Kasumi-1 (cell line): ENCODE measurements at places on chromosomes 12 and 14.

- no peak for DNase-seq
These were observed 42.3 kb downstream of the RTN1 start for GRCh38 chr14:59828276-59828675.

GRCh38 chr14:92984082-92984788 is 61.3 kb downstream of the CHGA start:
- peak; percentile 22 for DNase-seq

DNA sequence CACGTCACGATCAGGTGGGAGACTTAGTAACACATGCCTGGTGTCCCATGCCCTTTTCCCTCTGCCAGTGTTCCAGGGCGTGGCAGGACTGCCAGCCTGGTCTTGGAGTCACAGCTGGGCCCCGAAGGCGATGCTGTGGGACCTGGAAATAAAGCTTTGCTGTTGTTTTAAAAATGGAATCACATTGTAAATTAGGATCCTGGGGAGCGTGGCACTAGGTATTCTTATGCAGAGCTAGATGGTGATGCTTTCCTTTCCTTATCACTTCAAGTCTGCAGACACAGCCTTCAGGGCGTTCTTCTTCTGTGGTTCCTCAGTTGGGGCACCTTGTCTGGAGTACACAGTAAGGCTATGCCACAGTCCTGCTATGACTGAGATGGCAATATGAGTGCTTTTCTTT is 64.6 kb downstream of the BICD1 start:
- no peak for DNase-seq

DNA sequence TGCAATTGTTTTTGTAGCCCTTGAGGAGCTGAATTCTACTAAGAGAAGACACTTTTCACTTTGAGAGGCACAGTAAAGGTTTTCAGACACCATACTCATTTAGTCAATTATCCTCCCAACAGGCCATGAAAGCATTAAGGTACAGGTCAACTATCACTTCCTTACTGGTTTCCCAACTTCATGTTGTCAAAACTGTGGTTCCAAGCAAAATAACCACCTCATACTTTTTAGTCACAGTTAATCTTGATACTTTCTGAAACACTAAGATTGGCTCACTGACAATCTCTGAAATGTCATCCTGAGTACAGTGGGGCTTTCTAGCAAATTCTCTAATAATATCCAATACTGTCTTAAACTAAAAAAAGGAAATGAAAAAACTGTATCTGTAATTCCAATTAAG is 71.7 kb downstream of the SLC2A13 start:
- DNase-seq, result no peak

DNA sequence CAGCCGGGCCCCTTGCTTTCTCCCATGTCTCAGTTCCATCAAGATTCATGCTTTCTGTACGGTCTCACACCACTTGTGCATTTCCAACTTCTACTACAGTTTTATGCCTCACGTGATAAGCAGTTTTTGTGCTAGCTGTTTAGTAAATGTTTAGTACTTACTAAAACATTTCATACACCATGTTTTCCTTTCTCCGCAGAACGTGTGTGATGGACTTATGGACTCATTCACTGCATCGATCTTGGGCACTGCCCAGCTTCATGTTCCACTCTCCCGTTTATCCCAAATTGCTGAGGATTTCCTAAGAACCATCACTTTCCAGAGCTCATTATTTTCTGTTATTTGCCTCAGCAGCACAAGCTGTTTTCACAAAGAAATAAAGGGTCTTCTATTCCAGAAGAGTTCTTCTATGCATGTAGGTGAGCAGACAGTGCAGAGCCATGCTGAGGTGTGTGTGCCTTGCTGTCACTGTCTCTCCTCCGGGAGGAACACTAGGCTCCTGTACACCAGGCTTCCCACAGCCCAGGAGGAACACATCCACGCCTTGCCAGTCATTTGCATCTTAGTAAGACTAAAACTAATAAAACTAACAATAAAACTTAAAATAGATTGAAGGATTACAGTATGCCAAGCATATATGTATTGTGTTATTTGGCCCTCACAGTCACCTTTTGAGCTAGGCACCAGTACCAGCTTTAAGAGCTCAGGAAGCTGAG is 90.3 kb upstream of the EEA1 start:
- no peak for DNase-seq

GRCh38 chr14:95313190-95313589 is 6.5 kb downstream of the CLMN start:
- DNase-seq, result no peak

- DNase-seq, result peak; percentile 35
These were observed 41.4 kb downstream of the COX16 start for GRCh38 chr14:70317969-70318634.

DNA sequence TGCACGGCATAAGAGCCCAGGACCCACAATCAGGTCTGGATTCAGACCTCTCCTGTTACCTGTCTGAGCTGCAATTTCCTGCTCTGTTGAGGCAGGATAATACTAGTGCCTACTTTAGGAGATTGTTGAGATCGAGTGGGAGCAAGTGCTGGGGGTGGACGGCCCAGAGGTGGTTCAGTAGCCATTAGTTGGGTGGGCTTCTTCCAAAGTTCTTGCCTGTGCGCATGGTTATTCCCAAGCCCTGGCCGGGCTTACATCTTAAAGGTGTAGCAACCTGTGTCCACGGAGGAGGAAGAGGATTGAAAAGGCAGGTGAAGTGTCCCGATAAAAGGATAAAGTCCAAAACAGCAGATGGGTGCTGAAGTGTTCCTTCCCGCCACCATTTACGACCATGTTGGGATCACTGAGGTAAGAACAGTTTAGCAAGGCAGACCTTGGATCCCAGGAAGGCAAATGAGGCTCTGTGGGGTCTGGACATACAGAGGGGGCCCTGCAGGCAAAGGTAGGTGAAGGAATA is 33.8 kb downstream of the ACACB start:
- no peak for DNase-seq

DNA sequence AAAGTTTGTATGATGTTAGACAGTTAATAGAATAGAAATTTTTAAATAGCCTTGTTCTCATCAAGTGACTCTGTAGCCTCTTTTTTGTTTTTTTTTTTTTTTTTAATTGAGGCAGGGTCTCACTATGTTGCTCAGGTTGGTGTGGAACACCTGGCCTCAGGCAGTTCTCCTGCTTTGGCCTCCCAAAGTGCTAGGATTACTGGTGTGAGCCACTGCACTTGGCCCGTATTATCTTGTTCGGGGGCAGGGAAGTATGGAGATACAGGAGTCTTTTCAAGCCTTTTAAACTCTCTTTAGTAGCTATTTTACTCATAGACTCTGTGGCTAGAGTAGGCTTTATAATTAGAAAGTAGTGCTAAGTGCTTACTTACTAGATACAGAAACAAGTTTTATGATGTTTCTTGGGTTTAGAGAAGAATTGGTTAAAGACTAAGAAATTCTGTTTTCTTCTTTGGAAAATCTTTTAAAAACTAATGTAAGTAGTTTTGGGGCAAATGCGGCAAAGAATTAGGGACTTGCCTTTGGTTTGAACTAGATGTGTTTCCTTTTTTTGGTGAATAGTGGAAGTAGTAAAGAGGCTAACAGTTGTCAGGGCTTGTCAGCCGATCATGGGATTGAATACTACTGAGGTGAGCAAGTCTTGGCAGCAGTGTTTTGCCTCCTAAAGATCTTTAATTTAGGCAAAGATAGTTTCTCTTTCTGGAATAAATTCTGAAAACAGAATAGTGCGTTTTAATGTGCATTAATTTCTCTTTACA is 31.3 kb downstream of the FBXO34 start:
- DNase-seq, result peak; percentile 10

- DNase-seq, result no peak
These were observed 70.0 kb downstream of the DIP2B start for GRCh38 chr12:50574601-50575348.

- no peak for DNase-seq
These were observed 1272.5 kb upstream of the SEL1L start for GRCh38 chr14:82805892-82806825.
